ENCODE measurements at places on chromosomes 12 and 14. TPM values are rescaled to one million over a fixed set of nuclear protein-coding genes. Genes with fewer than 3 reads are reported as not detected.

Gene BIN2
- total RNA-seq, result 3.3 TPM

DNA sequence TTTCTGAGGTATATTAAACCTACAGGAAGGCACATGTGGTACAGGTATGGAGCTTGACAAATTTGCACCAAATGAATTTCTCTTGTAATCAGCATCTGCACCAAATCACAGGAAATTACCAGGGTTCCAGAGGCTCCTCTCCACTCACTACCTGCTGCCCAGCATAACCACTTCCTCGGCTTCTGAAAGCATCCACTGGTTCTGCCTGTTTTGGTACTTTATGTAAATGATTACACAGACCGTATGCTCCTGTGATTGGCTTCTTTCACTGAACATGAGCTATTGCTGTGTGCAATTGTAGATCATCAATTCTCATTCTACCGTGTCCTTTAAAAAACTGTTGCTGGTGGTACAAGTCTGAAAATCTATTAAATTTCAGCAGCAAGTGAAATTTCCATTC lies 522.1 kb downstream of the TMEM132D start:
- no peak for DNase-seq

Gene NTN4
- total RNA-seq, result 109 TPM

DNA sequence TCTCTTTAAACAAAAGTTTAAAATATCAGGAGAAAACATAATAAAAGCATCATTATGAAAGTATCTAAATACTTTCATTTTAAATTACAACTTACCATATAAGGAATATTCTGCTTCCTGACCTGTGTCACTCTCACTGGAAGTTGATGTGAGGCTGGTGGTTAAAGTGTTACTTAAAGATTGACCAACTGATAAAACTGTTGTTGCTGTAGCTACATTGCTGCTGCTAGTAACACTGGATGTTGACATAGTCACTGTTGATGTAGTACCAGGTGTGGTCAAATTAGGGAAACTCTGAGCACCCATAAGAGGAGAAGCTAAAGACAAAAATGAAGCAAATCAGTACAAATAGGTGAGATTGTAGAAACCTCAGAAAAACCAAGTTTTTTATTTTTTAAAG lies 79.9 kb downstream of the HECTD1 start:
- no peak for DNase-seq

DNA sequence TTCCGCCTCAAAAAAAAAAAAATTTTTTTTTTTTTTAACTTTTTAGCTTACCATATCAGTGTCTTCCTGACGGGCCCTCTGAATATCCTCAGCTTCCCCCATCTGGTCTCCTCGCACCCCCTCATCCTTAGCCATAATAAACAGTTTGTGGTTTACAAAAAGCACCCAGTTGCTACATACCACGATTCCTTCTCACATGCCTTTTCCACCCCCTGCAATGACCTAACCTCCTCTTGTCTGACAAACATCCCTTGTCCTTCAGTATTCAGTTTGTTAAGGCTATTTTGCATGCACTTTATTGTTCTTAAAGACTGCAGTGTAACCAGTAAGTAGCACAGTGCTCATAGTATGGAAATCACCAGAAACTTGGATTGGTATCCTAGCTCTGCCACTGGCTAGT lies 88.5 kb downstream of the PPM1H start:
- no peak for DNase-seq

Gene KRT6C
- total RNA-seq, result not detected

Gene PTPRO
- 1.7 TPM for total RNA-seq
